ENCODE measurements at places on chromosomes 6 and 20.

DNA sequence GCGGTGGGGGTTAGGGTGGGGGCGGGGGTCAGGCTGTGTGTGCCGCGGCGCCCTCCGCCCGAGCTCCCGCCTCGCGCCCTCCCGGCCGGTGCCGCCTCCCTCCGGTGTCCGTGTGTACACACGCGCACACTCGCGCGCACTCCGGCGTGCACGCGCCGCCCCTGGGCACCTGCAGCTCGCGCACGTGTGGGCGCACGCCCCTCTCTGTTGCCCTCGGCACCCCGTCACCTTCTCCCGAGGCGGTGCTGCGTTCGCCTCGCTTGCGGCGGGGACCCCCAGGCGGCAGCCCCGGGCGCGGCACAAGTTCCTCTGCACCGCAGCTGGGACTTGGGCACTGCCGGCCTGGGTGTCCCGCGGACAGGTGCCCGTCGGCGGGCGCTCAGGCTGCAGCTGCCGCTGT lies 525 bp downstream of the MACROD2 start:
- peak; percentile 47 for DNase-seq

DNA sequence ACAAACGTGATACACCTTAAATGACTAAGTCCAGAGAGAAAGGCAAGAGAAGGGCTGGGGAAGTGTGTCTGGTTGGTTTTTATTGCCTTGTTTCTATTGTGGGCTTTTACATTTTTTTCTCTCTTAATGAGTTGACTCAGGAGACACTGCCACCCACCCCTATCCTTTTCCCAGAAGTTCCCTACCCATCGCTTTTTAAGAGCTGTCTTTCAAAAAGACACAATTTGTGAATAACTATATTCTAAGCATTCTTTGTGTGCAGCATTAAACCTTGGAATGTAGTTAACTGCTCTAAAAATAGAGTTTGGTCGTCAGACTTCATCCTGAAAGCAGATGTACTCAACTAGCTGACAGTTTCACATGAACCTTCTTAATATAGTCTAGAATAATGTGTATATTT lies 174.9 kb downstream of the ISM1 start:
- DNase-seq = no peak

DNA sequence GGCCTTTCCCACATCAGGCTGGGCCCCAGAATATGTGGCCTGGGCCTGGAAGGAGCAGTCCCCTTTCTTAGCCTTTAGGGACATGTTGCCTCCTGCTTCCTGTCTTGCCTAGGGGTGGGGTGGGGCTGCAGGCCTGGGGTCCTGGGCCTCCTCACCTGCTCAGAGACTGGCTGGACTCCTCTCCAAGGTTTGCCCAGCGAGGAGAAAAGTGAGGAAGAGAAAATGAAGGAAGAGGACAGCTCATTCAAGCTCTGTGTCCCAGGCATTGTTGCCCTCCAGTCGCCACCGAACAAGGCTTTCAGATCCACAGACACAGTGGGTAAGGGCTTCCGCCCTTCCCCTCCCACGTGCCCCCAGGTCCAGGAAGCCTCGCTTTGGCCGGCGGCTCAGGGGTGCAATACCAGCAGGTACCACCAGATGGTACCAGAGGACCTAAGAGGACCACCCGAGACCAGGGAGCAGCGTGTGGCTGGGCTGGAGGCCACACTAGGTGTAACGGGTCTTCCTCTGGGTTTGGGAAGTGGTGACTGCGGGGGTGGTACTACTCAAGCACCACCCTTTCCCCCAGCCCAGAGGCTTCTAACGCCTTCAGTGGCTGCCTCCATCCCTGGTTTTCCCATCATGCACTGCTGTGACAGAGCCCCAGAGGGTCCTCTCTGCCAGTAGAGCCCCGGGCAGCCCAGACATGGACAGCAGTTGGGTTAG lies 5.5 kb upstream of the BAK1 start:
- DNase-seq = peak; percentile 70

- no peak for DNase-seq
Measured at GRCh38 chr6:136335736-136336363, 46.2 kb upstream of the BCLAF1 start.

GRCh38 chr6:155382338-155382685 lies 68.0 kb upstream of the TFB1M start:
- DNase-seq = no peak

- peak; percentile 7 for DNase-seq
Measured at GRCh38 chr6:150928882-150929281, 63.4 kb downstream of the MTHFD1L start.

DNA sequence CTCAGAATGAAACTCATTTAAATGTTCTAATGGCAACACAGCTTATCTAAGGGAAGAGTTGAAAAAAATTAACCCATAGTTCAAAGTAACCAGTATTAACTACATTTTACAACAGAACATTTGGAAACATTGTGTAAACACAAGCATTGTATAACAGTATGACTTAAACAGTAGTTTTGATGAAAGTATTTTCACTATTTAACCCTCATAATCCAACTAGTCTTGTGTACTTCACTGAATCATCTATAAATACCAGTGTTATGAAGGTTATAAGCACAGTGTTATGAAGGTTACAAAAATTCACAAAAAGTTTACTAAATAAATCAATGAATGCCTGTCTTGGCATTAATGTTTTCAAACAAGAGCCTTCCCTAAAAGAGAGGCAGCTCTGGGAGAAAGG lies 66.5 kb downstream of the REV3L start:
- no peak for DNase-seq

- DNase-seq = no peak
Measured at GRCh38 chr6:13495112-13495776, 7.8 kb upstream of the GFOD1 start.

- no peak for DNase-seq
Measured at GRCh38 chr6:2542858-2543218, 207.9 kb downstream of the MYLK4 start.

DNA sequence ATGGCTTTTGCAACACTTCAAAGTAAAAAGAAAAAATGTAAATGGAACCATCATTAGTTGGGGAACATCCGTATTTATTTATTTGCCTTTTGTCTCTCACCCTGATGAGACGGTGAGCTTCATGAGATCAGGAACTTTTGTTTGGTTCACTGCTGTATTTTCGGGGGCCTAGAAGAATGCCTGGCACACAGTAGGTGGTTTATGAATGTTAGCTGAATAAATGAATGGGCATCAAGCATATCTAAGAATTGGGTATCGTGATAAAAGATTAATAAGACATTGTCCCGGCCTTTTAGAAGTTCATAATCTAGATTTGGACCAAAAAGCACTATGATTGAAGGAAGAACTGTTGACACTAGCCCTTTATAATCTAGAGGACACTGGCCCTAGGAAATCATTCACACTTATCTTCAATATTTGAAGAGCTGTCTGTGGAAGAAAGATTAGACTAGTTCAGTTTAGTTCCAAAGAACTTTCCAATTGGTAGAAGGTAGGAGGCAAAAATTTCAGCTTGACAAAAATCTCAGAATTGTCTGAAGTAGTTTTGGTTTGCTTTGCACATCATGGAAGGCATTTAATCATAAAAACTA lies 70.3 kb upstream of the CD83 start:
- no peak for DNase-seq

GRCh38 chr6:21636876-21637275 lies 43.3 kb downstream of the SOX4 start:
- DNase-seq = no peak

- DNase-seq = no peak
Measured at GRCh38 chr6:72913797-72914196, 291.9 kb downstream of the KCNQ5 start.

- no peak for DNase-seq
Measured at GRCh38 chr20:8547035-8547650, 415.1 kb downstream of the PLCB1 start.

GRCh38 chr6:76940191-76940590 lies 523.1 kb downstream of the HTR1B start:
- no peak for DNase-seq

GRCh38 chr6:7218406-7218988 lies 94.5 kb downstream of the SSR1 start:
- no peak for DNase-seq

DNA sequence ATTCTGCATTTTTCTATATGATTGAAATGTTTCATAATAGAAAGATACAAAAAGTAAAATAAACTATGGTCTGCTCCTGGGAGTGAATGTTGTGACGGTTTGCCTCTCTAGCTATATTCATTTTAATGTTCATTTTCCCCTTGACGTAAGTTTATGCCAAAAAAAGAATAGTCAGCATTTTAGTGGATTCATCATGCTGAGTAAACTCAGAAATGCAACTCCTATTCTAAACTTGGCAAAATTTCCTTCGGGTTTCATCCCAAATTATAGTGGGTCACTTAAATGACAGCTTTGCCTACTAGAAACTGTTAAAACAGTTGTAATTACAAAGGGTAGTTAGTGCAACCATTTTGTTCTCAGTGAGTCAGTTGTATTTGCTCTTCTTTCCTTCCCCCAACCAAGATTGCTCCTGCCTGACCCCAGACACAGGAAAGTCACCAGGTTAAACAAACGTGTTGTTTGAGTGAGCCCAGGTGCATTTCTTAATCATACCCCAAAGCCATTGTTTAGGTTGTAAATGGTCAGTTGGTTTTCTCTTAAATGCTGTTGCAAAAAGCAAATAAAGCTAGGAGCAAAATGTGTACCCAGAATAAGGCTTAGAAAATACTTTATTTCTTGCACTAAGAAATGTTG lies 482.3 kb upstream of the SOX4 start:
- DNase-seq = peak; percentile 22

All from A549 (cell line).